ENCODE measurements at places on chromosomes 13 and 19.

DNA sequence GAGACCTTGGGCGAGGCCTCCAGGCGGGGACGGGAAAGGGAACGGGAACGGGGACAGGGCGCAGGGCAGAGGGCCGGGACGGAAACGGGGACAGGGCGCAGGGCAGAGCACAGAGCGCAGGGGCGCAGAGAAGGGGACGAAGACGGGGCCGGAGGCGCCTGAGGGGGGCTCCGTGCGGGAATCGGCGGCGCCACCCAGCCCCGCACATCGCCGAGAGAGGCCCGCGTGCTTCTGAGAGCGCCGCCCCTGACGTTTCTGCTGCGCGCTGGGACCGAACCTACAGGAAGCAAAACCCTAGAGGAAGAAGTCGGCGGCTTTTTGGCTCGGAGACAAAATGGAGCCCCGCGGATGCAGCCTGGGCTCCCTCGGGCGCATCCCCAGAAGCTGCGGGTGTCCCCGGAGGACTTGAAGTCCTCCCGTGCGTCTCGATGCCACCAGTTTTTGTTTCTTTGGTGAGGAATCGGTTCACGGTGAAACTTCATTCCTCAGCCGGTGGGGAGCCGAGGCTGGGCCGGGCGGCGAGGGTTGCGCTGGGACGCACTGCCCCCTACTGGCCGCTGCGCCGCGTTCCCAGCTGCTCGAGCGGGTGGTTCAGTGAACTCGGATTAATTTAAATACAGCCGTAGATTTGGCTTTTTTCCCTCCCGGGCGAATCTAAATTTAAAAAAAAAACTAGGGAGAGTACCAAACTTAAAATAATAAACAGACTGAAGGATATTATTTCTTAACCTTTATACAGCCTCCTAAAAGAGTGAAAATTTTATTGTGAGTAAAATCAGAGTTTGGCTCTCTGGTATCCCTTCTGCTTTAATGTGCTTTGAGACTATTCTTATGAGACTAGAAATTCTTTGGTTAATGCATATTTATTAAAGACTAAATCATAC lies 350.0 kb upstream of the ARGLU1 start:
- no peak for DNase-seq

GRCh38 chr13:109870696-109871370 lies 84.5 kb upstream of the IRS2 start:
- no peak for DNase-seq

GRCh38 chr13:51066091-51066831 lies 44.8 kb downstream of the C13orf42 start:
- no peak for DNase-seq

DNA sequence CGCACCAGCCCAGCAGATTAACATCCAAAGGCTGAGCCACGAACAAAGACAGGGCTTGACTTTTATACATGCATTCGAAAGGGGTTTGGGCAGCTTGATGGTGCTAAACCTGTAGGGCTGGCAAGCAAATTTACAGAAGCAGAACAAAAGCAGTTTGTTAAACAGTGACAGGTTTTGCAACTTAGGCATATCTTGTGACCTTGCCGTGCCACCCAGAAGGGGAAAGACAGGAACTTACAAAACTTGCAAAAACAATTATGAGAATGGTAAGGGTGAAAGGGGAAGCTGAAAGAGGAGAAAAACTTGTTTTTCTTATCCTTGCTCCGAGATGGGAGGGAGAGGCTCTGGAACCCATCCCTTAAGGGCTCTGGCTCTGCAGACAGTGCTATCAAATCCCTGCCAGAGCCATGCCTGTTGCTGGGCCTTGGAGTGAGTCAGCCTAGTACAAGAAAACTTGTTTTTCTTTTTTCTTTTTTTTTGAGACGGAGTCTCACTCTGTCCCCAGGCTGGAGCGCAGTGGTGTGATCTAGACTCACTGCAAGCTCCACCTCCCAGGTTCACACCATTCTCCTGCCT lies 1325.2 kb upstream of the PRR20A start:
- no peak for DNase-seq

GRCh38 chr13:108306860-108307259 lies 37.3 kb downstream of the TNFSF13B start:
- DNase-seq, result no peak

DNA sequence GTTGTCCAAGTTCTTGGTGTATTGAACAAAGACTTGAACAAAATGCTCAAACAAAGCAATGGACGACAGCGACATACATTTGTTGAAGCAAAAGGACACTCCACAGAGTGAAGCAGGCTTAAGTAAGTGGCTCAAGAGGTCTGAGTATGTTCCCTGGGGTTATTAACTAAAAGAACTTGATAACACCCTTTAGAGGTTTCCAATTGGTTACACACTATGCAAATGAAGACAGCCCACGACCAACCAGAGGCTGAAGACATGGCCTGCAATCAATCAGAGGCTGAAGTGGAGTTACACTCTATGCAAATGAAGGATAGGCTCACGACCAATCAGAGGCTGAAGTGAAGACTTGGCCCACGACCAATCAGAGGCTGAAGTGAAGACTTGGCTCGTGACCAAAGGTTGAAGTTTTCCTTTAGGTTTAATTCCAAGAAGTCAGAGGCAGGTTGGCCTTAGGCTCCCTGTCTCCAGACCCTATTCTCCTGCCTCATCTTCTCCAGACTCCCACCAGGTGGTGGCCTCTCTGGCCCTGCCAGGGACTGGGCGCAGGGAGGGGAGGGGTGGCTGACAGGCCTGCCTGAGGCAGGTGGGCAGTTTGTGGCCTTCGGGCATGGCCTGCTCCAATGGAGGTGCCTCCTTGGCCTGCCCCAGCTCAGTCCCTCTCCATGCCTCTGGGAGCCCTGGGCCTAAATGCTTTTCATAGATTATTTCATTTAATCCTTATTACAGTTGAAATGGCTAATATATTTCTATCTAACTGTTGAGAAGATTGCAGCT lies 38.1 kb downstream of the CCDC169 start:
- no peak for DNase-seq

DNA sequence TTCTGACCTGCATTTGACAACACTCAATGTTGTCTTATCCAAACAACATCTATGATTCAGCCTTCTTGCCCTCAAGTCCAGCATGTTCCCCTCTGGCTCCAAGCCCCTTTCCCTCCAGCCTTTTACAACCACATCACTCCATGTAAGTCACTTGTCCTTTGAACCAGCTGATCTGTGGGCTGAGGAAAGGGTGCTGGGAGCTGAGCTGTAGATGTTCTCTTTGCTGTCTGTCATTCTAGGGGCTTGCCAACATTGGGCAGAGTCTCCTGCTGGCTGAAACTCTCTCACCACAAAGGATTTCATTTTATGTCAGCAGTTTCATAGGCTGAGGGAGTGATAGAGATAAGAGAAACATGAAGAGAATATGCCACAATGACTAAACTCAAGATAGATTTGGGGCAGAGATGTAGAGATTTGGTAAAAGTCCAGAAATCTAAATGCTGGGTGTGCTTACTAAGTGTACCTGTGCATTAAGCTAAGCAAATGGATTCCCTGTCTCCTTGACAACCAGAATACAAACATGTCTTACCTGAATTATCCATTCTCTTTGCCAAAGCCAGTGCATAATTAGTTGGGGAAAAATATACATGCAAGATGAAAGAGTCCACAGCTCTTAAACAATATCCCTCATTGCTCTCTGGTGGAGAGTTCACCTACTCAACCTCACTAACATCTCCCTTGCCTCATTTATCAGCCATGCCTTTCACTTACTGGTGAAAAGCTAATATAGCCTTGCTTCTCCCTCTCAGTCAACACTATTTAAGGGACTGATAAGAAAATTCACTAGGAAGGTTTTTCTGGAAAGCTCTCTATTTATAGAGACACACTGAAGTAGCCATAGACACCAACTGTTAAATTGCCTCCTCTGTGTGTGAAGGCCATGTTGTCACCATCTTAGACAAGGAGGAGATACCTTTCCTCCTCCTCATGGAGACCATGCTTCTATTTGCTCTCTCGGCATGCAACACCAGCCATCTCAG lies 175.5 kb upstream of the SERP2 start:
- no peak for DNase-seq

- DNase-seq, result no peak
Observed at GRCh38 chr19:30799865-30800755, 427.9 kb downstream of the ZNF536 start.

DNA sequence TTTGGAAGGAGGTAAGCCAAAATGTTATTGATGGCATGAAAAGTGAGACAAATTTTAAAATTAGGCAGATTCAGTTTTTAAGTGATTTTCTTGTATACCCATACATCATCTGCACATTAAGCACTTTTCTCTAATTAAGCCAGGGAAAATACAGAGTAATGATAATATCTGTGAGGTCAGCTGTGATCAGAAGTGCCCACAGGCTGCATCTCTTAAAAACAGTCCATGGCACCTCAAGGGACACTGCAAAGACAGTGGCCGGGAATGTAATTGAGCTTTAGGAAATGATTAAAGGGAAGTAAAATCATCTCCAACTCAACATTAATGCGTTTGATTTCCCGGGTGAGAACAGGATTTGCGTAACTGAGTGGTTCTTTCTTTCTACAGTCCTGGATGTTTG lies 2.0 kb downstream of the COL4A1 start:
- DNase-seq, result no peak

DNA sequence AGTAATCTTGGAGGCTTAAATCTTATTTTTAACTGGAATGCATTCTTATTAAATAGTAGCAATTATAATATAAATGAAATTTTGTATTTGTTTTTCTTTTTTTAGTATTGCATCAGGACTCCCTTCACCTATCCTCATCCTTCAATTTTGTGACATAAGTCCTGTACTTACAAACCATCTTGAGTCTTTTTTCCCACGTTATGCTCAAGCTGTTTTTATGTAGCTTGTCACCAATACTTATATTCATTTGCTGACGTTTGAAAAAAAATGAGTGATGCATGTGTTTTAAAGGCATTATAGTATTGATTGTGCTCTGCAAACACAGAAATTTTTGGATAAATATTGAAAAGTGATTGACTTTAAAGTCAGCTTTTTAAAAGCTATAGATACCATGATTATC lies 888 bp downstream of the GPR18 start:
- no peak for DNase-seq

DNA sequence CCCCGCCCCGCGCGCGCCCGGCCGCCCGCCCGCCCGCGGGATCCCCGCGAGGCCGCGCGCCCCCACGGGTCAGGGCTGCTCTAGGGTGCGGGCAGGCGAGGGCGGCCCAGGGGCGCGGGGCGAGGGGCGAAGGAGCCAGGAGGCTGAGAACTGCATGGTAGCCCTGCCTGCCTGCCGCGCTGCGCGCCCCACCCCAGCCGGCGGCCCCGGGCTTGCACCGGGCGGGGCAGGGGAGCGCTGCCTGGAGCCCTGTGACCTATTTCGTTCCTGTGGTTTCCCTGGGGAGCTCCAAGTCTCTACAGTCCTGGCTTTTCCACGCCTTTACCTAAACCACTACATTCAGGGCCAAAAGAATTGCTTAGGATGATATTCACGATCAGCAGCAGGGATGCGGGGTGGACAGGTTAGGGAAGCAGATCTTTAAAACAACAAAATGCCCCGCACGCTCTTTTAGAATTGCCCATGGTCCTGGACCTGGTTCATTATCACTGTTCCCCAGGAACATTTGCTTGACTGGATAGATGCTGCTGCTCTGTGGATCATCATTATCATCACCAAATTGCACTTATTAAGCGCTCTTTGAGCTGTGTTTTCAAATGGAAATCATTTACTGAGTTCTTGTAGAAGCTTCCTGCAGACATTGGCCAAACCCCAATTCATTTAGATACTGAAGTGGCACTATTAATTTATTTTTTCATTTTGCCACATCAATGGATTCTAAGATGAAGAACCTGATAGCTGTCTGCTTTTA lies 421 bp upstream of the GPR12 start:
- DNase-seq, result no peak

GRCh38 chr19:14563989-14564651 lies 7.7 kb downstream of the NDUFB7 start:
- DNase-seq, result no peak

DNA sequence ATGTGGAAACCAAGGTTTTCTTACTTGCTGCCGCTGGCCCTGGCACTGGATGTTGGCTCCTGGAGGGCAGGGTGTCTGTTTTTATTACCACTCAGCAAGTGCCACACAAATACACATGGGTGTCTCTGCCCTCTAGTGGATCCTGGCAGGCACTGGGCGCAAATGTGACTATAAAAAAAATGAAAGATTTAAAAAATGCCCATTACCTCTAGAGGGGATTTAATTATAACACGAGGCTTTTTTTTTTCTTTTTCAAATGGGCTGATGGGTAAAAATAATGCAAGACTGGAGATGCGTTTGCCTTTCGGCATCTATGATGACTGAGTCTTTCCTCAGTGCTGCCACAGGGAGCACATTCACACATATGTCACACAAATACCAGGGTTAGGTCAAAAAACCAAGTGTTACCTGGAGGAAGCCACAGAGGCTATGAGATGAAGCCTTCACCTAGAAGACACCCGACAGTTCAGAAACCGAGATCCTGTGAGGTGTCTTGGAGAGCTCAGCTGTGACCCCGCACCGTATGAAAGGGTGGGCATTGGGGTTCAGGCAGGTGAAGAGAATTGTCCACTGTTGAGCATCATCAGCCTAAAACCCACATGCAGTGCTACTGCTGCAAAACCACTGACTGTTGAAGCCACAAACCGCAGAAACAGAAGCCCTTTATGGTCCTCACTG lies 25.7 kb downstream of the CHAMP1 start:
- no peak for DNase-seq

GRCh38 chr19:17933414-17934129 lies 757 bp downstream of the CCDC124 start:
- no peak for DNase-seq

DNA sequence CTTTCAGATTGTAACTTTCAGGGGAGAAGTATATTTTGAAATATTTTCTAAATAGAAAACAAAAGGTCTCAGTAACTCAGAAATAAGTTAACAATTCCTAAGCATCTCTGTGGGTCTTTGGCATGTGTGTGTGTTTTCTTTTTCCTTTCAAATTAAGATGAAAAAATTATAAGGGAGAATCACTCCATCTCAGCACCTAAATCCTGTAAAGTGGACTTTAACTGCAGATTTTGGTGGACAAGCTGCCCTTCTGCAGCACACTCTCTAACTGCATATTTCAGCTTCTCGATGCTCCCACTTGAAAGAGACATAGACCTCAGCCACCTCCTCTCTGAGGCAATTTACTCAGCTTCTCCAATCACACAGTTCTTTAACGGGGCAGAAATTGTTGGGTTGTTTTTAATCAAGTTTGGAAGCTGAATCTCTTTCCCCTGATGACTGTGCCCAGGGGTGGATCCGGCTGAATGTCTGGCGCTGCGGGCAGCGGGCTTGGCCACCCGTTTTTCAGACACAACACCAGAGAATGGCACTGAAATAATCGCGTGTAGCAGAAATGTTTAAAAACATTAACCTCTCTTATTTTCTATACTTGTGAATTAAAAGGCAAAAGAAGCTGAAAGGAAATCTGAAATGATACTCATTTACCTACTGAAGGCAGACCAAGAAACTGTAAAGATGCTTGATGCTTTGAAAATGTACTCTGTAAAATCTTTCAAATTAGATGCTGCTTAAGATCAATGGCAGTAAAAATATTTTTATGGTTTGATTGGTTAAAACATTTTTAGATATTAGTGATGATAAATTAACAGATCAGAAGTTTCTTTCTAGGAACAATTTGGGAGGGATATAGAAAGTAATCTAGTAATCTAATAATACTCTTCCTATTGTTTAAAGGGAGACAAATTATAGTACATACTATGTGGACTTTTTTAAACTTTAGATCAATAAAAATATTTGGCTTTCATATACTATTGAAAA lies 12.4 kb downstream of the ZIC2 start:
- DNase-seq, result no peak

- DNase-seq, result no peak
Observed at GRCh38 chr13:59319276-59319675, 844.5 kb downstream of the DIAPH3 start.
